Stimulated activated naive B cell treated with anti-CD40 and anti-IgM and Interleukin-4, amounts not matched to agents 10 μg/mL and 1 μg/mL and 100 μg/mL, for 72 hours (primary cell): ENCODE measurements at places on chromosomes 7 and 10.

- DNase-seq: no peak
These were observed 131.9 kb downstream of the KCNMA1 start for GRCh38 chr10:77505431-77506334.

GRCh38 chr10:113550365-113550764 lies 2.5 kb upstream of the HABP2 start:
- DNase-seq: no peak

DNA sequence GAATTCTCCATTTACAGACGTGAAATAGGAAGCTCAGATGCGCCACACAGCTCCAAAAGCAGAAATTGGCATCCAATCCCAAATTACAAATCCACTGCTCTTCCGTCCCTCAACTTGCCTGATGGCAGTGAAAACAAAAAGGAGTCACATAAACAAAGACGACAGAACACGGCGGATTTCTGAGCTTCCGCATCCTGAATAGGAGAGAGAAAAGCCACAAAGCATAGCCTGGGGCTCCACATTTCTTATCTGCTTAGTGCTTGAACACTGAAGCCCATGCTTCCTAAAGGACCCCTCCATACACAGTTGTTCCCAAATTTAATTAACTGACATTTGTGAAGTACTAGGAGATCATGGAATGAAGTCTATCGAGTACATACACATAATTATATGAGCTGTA lies 32.6 kb downstream of the BEND7 start:
- no peak for DNase-seq

DNA sequence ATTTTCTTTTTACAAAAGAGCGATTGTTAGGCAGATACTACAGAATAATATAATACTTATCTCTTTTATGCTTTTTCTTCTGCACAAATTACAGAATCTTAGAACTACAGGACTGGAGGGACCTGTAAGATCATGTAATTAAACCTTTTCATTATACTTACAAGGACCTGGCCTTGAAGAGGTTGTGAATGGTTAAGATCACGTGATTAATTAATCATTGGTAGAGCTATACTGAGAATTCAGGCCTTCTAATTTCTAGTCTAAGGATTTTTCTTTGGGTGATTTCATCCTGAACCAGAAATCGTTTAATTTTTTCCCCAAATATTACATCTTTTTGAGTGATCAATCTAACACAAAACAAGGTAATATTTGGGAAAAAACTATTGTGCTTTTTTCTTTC lies 163.8 kb upstream of the SLC26A5 start:
- DNase-seq: no peak

GRCh38 chr10:100873827-100874326 lies 38.9 kb upstream of the SLF2 start:
- DNase-seq: no peak

GRCh38 chr10:71582019-71582418 lies 137.6 kb downstream of the C10orf105 start:
- no peak for DNase-seq

GRCh38 chr7:157377436-157378124 lies 40.8 kb downstream of the DNAJB6 start:
- no peak for DNase-seq

- DNase-seq: no peak
These were observed 292.4 kb upstream of the AKR1E2 start for GRCh38 chr10:4533621-4534020.

- DNase-seq: no peak
These were observed 417.4 kb upstream of the GALNT17 start for GRCh38 chr7:70714506-70715038.

DNA sequence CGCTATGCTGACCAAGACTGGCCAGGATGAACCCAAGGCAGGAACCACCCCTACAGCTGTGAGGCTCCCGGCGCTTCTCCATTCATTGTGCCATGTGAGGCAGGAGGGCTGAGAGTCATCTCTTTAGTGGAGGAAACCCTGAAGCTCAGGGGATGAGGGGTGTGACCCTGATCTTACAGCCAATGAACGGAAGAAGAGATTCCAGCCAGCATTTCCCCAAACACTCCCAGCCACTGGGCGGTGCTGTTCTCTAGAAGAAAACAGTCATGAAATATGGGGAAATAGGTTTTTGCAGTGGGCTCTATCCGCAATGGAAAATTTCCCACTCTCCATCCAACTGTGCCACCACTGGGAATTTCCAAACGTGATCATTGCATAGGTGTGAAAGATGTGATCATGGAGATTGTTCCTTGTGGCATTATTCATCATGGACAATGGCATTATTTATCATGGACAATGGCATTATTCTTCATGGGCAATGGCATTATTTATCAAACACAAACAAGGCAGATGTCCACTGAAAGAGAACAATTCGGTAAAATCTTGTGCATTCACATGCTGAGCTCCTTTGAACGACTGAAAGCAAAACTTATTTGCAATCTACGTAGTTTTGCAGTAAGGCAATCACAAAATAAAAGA lies 14.0 kb upstream of the SLC18A2 start:
- DNase-seq: no peak

DNA sequence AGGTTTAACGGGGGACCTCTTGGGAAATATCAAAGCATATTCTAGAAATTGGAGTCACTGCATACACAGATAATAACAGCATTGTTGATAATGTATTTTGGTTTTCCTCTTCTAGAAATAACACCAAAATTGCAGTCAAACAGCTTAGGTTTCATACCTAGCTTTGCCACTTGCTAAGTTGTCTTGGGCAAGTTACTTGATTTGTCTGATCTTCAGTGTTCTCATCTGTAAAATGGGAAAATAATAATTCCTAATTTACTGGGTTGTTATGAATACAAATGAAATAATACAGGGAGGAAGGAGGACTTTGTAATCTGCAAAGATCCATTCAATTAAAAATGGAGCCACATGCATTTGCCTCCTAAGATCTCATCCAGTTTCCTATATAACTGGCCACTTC lies 20.3 kb upstream of the NUP205 start:
- no peak for DNase-seq

DNA sequence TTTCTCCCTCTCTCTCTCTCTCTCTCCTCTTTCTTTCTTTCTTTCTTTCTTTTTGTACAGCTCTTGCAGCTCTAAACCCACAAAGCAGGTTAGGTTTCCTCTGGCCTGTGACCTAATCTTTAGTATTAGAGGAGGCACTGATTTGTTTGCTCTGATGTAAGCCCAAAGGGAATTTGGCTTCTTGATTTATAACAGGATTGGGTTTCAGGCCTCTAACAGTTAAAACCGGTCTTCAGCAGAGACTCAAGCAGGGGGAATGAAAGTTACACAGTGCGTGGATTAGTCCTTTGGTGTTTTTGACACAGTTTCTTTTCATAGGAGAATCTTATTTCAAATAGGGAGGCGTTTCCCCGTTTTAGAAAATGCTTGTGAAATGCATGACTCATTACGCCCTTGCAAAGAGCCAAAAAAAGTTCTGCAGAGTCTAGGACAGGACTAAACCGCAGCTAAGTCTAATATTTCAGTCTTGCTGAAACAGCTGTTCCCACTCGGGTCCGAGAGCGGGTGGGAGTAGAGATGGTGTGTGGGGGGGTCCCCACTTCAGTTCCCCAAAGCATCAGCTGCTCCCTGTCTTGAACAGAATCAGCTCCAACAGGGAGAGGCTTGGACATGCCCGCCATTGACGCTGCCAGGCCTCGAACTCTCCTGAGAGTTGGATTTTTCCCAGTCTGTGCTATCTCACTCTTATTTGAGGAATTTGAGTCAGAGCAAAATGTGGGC lies 296.5 kb upstream of the PITRM1 start:
- DNase-seq: no peak

DNA sequence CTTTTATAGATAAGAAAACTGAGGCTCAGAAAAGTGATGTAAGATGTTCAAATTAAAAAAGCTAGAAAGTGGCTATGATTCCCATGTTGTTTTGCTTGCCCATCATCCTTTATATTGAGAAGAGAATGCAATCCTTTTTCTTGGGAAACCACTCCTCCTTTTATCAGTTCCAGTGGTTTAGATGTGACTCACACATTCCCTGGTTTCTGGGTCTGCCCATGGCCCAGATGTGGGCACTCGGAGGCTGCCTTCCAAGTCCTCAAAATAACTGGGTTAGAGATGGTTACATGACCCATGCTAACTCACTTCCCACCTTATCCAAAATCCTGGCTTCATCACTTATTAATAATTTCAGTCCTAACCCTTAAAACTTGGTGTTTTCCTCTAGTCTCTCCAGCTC lies 550.0 kb downstream of the MDFIC start:
- DNase-seq: no peak

DNA sequence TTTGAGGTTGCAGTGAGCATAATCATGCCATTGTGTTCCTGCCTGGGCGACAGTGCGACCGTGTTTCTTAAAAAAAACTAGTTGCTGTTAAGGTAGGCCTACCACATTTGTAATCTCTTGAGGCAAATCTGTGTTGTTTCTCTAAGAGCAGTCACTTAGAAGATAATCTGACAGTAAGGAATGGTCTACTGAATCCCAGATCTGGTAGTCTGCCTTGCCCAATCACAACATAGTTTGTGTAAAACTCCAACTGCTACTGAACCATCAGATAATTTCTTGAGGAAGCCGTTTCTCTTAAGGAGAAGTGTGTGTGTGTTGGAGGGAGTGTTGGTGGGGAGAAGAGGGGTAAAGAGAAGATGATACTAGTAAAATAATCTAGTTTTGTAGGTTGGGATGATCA lies 5.0 kb downstream of the NRF1 start:
- DNase-seq: no peak

DNA sequence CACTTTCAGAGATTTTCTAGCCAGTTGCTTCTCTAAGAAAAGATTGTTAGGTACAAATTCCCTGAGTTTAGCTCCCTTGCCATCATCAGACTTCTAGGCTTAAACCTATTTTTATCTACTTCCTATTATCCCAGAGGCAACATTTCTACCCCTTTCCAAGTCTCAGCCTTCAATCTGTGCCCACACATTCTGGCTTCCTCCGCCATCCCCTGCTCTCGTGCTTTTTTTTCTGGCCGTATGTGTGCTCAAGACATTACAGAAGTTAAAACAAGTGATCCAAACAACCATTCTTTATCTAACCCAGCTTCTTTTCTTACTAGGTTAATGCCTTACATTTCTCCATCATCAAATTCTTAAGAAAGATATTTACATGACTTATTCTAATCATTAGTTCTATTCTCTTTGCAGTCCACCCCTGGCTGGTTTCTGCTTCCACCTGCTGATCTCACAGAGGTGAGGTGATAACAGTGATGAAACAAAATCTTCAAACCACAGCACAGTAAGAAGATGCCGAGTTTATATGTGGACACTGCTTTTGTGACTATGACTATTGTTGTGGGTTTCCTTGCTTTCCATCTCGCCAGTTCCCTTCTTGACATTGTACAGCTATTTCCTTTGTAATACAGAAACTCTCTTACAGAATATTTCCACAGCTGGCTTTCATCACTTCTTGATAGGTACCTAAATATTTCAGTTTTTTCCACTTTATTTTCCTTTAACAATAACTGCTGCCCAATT lies 18.3 kb upstream of the CDK6 start:
- no peak for DNase-seq
